ENCODE measurements at places on chromosomes 12 and 14.

DNA sequence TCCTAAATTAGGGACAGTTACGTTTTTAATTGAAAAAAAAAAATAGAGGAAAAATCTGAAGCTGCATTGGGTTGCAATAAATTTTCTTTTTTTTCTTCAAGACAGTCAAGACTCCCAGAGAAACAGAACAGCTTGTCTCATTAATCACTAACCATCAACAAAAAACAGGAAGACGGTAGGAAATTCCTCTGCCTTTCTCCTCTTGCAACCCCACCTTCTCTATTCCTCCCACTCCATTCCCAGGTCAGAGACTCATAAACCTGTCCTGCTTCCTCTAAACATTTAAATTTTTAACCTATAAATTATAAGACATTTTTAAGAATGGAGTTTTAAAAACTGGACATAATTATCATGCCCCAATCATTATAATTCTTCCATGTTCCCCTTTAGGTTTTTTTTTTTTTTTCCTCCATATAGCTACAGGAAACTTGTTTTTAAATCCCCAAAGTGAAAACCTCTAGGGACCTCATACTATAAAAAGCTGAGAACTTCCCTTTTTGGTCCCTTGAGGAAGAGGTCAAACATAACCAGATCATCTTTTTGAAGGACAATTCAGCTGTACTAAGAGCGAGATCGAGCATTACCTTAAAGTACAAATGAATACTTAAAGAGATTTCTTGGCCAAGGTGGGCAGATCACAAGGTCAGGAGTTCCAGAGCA, 36.0 kb downstream of the CPM start:
- no peak for DNase-seq

DNA sequence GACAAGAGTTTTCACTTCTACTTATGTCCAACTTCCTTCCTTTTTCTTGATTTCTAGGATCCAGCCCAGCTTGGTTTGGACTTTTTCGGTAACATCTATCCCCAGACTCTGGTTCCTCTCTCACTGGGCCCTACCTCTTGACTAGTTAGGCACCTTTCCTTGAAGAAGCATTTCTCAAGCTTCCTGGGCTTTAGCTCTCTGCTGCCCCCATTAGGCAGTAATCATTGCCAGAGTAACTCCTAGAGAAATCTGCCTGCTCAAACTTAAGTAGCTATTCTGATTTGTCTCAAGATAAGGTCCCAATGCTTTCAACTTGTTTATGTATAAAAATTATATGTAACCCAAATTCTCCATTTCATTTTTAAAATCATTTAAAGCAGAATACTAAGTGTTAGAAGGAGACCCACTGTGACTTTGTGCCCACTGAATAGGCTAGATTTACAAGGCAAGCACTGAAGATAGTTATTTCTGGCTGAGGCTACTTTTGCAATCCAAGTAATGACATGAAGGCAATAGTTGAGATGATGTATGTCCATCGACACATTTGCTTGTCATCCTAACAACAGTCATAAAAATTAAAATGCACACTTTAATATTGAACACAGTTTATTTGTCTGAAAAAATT, 275.0 kb upstream of the G2E3 start:
- DNase-seq = no peak

- DNase-seq = no peak
Measured at GRCh38 chr12:116697716-116698115, 40.2 kb downstream of the SPRING1 start.

DNA sequence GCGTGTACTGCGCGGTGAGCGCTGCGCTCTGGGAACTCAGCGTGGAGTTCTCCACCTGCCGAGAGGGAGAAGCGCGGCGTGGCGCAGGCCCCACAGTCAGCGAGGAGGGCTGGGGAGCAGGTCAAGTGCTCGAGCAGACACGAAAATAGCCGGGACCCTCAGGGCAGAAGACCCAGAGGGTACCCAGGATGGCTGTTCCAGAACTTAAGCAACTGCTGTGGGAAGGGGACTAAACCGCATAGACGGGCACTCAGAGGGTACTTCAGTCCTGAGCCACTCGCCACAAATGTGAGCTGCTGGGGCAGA, 59.4 kb upstream of the GPR68 start:
- DNase-seq = no peak

DNA sequence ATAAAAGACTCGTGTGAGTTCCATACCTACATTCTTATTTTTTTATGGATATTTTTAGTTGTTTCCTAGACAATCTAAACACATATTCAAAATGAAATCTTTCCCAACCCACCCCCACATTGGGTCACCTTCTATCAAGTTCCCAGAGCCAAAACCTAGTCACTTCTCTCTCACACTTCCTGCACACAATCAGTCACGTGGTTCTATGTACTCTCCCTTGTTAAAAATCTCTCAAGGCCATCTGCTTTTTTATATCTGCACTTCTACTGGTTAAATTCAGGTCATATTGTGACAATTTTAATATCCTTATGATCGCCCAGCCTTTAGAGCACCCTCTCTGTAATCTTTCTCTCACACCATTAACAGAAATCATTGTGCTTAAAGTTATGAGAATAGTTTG, 175.0 kb upstream of the SYT10 start:
- DNase-seq = no peak

DNA sequence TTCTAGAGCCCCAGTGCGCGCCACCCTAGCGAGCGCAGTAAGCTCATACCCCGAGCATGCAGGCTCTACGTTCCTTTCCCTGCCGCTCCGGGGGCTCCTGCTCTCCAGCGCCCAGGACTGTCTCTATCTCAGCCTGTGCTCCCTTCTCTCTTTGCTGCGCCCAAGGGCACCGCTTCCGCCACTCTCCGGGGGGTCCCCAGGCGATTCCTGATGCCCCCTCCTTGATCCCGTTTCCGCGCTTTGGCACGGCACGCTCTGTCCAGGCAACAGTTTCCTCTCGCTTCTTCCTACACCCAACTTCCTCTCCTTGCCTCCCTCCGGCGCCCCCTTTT, 791 bp downstream of the TMEM233 start:
- no peak for DNase-seq

GRCh38 chr12:2466211-2466610, 328.6 kb upstream of the FKBP4 start:
- no peak for DNase-seq

GRCh38 chr12:113853491-113853890, 112.6 kb downstream of the RBM19 start:
- no peak for DNase-seq

DNA sequence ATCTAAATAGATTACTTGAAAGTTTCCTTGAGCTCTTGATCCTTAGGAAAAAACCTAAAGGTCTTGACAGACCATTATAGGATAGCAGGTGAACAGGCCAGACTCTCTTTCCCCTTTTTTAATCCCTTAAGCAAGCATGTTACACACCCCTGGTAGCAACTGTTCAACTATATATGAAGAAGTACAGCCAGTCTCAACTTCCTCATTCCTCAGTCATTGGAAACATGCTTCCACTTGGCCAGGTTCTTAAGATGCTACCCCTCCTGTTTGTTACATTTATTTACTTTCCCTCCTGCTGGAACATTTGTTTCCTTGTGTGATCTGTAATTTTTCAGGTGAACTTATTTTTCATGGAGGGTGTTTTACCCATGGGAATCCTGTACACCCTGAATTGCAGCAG, 124.1 kb downstream of the ARMH4 start:
- no peak for DNase-seq

DNA sequence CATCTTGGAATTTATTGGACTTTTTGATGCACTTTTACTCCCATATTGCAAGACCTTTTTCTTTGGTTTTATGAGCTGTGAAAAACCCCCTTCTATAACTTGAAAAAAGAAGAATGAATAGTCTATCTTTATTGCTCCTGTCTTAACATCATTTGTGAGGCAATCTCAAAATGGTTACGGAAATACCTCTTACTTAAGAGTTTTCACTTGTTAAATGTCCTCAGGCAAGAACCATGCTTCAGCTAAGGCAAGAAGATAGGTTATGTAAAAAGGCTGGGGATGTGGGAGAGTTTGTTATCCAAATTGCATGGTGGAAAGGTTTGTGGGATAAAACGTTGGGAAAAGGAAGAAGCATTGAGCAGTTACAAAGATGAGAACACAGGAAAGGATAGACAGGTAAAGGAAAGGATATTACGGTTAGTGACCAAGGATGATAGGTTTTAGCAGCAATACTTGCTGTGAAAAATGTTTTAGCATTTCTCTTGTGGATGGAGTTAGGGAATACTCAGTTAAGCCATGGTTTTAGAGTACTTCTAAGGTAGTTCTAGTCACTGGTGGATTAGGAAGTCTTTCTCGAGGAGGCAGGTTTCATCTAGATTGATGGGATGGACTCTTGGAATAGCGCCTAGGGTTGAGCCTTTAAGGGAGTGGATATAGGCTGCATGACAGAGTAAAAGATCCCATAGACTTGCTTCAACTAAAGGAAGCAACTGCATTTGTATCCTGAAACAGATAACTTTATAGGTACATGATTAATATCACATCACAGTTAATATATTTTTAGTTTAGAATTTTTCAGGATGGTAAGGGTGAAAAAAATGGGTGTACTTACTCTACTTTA, 30.3 kb downstream of the MDM2 start:
- no peak for DNase-seq

GRCh38 chr12:115949675-115950074, 327.8 kb downstream of the MED13L start:
- no peak for DNase-seq

DNA sequence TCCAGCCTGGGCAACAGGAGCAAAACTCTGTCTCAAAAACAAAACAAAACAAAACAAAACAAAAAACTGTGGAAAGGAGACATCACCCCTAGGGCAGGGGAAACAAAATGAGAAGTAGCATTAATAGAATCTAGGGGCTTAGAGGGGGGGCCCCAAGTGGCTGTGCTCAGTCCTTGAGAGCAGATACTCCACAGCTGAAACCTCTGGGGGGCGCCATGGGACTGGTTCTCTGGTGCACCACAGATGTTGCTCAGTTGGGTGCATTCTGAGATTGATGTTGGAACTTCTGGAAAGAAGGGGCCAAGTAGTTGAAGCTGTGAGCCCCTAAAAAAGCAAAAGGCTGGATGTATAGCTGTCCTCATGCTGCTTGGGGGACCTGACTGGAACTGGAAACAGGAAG, 11.8 kb upstream of the SYNE2 start:
- no peak for DNase-seq

GRCh38 chr14:37230551-37231194, 32.9 kb downstream of the MIPOL1 start:
- no peak for DNase-seq

- DNase-seq = no peak
Measured at GRCh38 chr14:27409944-27410343, 812.1 kb upstream of the NOVA1 start.

GRCh38 chr12:53516758-53517455, 9.6 kb upstream of the NPFF start:
- DNase-seq = no peak

- peak; percentile 62 for DNase-seq
Measured at GRCh38 chr12:92551853-92552397, 150.9 kb upstream of the PLEKHG7 start.

DNA sequence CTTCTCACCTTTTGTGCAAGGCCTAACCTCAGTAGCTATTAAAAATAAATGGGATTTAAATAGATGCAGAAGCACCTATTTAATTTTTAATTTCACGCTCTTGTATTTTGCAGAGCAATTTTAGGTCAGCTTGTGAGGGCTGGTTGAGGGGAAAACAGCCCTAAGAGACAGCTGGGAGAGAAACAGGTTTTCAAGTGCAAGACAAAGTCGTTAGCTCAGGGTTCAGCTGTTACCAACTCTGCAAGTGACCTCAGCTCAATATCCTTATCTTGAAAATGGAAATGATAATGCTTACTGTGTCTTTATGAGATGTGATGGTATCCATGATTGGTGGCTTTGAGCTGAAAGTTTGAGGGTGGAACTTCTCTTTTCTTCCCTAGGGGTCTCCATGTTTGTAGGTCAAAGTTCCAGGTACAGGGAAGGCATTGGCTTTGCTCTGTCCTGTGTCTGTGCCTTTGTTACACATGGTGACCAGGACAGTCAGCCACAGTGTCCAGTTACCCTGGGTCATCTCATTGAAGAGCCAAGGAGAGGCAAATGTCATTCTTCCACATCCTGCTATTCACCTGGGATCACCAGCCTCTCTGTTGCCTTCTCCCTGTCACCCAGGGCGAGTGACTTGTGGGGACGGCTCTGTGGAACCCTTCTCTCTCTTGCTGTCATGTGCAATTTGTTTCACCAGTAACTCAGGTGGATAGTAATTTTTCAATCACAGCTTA, 100.3 kb downstream of the SAMD4A start:
- no peak for DNase-seq

DNA sequence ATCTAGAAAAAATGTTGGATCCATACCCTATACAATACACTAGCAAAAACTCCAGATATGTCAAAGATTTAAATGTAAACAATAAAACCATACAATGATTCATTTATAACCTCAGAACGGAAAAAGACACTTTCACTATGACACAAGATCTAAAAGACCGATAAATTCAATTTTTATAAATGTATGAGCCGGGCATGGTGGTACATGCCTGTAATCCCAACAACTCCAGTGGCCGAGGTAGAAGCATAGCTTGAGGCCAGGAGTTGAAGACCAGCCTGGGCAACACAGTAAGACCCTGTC, 2.5 kb upstream of the SOS2 start:
- no peak for DNase-seq

DNA sequence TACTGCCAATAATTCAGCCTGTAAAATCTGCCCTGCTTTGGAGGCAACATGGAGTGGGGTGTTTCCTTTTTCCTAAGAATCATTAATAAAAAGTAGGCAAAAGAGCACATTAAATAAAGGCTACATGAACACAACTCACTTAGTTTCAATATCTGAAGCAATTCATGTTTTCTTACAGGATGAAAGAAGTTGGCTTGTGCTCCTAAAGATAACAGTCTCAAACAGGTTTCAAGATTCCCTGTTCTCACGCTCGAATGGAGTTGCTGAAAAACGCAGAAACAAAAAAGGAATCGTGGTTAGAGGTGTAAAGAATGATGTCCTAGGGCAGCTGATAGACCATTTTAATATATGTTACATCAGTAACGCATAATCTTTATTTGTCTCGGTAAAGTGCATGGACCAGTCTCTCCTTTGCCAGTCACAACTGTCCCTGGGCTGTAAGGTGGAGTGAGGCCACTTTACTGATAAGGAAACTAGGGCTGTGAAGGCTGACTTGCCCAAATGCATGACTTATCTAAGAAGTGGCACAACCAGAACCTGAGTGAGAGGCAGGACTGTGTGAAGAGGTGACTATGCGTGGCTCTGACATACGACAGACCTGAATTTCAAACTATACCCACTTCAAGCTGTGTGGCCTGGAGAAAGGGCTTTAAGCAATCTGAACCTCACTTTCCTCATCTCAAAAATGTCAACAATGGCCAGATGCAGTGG, 12.6 kb downstream of the GIT2 start:
- DNase-seq = no peak

DNA sequence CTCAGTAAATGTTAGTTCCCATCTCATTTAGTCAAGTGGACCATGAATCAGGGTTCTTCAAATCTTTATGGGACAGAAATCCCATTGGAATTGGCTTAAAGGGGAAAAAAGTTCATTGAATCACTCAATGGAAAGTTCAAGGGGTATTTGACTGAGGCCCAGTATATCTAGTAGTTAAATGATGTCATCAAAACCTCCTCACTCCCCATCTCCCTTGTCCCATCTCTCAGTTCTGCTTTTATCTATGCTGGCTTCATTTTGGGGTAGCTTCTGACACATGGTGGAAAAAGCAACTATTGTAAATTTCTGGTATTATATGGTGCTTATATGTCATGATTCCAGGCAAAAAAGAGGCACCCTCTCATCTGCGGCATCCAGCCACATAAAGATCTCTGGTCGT, 51.9 kb downstream of the DAAM1 start:
- DNase-seq = no peak
